A549 treated with CORT108297 at 1 μM for 4 hours (cell line): ENCODE measurements at places on chromosomes 7 and 10. TPM values are rescaled to one million over a fixed set of nuclear protein-coding genes. Genes with fewer than 3 reads are reported as not detected.

Gene ITIH2
- 0.17 to 0.38 TPM (median 0.29 TPM) in 5 replicates for total RNA-seq

Gene FGL2
- total RNA-seq, result not detected in 5 replicates

Gene LEP
- total RNA-seq, result not detected in 5 replicates

Gene OR2A5
- total RNA-seq, result not detected in 5 replicates

Gene CADPS2
- 0.02 to 0.13 TPM (median 0.06 TPM) in 5 replicates for total RNA-seq

Gene HOXA6
- total RNA-seq, result 1.5 to 2.2 TPM (median 1.8 TPM) in 5 replicates

Gene LMBR1
- 21.6 to 30.4 TPM (median 28.1 TPM) in 5 replicates for total RNA-seq

Gene CTAGE8
- total RNA-seq, result 0.03 TPM in 1 of 5 replicates, not detected in the others

Gene CXCL12
- 0.11 to 0.27 TPM (median 0.14 TPM) in 5 replicates for total RNA-seq

Gene KIN
- 11.6 to 17.8 TPM (median 12.7 TPM) in 5 replicates for total RNA-seq

Gene MDFIC
- total RNA-seq, result 17.2 to 26.0 TPM (median 23.7 TPM) in 5 replicates

Gene CDCA7L
- 13.8 to 18.3 TPM (median 15.7 TPM) in 5 replicates for total RNA-seq

Gene MMS19
- total RNA-seq, result 42.0 to 51.0 TPM (median 48.0 TPM) in 5 replicates

Gene FAM131B
- 0.34 to 0.53 TPM (median 0.49 TPM) in 5 replicates for total RNA-seq

Gene PIP
- 0.15 to 0.38 TPM (median 0.18 TPM) in 3 of 5 replicates, not detected in the others for total RNA-seq

Gene ELMO1
- total RNA-seq, result 1.6 to 2.3 TPM (median 1.8 TPM) in 5 replicates

Gene SPDYE1
- total RNA-seq, result not detected in 5 replicates
